Activated CD8-positive, alpha-beta memory T cell treated with anti-CD3 and anti-CD28 coated beads for 1 hour (primary cell): ENCODE measurements at places on chromosomes 7 and 10.

- DNase-seq, result no peak
These were observed 275.2 kb downstream of the IPMK start for GRCh38 chr10:57992321-57993077.

DNA sequence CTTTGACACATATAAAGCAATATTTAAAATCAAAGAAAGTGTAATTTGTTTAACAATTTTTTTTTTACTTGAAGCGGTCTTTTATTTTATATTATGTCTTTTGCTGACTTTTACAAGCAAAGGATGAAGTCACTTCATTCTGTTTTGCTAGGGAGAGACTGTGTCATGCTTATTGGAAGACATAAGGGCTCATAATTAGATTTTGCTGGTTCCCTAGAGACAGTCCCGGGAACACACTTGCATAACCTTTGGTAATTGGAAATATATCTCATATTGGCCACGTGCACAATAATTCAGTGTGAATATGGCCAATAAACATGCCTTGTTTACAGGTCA lies 448 bp upstream of the NET1 start:
- no peak for DNase-seq

GRCh38 chr10:25815999-25816768 lies 117.8 kb upstream of the MYO3A start:
- no peak for DNase-seq

DNA sequence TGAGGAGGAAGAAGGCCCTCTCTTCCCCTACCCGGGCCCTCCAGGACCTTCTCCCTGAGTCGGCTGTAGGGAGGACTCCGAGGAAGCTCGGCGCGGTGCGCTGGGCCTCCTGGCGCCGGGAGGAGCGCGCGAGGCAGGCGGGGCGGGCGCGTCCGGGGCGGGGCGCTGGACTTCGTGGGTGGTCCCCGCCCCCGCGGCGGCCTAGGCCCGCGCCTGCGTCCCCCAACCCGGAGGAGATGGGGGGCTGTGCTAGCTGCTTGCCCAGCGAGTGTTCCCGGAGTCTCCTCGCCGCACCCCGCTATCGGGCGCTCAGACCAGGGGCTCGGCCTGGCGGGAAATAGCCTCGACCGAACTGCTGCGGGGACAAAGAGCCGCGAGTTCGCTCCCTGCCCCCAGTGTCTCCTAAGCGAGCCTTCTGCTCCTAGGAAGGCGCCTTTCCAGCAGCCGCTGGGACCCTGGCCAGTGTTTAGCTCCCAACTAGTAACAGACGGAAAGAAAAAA lies 19.2 kb upstream of the SMO start:
- DNase-seq, result no peak

DNA sequence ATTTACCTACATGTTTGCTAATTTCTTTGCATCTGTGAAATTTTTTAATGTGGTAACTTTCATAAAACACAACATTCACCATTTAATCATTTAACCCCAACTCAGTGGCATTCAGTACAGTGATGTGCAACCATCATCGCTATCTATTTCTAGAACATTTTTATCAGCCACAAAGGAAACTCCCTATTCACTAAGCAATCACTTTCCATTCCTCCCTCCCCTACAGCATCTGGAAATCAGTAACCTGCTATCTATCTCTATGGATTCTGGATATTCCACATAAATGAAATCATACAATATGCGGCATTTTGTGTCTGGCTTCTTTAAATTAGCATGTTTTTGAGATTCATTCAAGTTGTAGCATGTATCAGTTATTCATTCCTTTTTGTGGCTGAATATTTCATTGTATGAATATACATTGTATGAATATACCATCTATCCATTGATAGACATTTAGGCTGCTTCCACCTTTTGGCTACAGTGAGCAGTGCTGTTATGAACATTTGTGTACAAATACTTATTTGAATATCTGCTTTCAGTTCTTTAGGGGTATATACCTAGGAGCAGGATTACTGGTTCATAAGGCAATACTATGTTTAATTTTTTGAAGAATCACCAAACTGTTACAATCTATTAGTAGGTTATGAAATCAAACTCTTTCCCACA lies 19.4 kb upstream of the BPGM start:
- no peak for DNase-seq

DNA sequence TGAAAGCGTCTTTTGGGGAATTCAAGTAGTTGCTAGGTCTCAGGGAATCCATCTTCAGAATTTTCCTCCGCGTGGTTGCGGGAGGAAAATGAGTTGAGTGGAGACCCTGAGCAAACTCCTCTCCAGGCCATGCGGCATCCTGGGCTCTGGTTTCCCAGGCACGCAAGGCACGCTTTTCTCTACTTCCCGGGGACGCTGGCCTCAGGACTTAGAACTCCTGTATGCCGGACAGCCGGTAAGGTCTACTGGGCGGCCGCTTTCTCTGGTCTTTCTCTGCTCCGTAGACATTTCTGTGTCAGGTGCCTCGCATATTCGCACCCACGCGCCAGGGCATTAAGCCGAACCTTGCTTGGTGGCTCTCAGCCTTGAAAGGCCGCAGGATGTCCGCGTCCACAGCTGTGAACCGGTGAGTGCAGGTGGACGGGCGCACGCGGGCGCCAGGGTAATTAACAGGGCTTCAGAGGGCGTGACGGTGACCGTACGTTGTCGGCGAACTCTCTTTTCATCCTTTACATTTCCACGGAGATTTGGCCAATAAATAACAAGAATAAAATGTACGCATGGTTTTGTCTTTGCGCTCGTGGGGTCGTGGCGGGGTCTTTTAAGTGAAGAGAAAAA lies 992 bp upstream of the RBM20 start:
- no peak for DNase-seq

GRCh38 chr10:85318809-85319807 lies 990.7 kb downstream of the CCSER2 start:
- DNase-seq, result no peak

DNA sequence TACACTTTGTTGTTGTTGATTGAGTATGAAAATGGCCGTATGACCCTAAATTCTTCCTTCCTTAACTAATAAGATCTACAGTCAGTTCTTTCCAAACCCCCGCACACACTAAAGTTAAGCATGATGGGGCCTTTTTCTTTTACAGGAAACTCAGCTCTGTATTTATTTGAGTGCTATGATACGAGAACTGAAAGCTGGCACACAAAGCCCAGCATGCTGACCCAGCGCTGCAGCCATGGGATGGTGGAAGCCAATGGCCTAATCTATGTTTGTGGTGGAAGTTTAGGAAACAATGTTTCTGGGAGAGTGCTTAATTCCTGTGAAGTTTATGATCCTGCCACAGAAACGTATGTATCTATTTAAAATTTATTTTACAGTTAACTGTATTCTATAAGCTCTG lies 14.2 kb upstream of the NUP42 start:
- DNase-seq, result no peak

DNA sequence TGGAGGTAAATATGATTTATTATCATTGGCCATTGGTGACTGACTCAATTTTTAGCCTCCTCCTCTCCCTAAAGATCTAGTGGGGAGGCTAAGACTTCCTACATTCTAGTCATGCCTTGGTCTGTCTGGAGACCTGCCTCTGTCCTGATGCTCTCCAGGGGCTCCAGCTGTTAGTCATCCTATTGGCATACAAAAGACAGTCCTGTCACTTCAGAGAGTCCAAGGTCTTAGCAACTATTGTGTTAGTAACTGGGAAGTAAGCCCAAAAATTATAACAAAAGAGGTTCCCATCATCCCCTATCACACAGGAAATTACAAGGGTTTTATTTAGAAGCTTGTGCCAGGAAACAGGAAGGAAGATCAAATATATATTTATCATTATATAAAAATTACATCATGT lies 400.6 kb upstream of the VSTM2A start:
- no peak for DNase-seq

- no peak for DNase-seq
These were observed 149.2 kb downstream of the RAMP3 start for GRCh38 chr7:45306752-45307305.

GRCh38 chr7:67738958-67739357 lies 742.3 kb downstream of the TYW1 start:
- no peak for DNase-seq

- no peak for DNase-seq
These were observed 132.9 kb upstream of the ASAH2 start for GRCh38 chr10:50384238-50384637.

DNA sequence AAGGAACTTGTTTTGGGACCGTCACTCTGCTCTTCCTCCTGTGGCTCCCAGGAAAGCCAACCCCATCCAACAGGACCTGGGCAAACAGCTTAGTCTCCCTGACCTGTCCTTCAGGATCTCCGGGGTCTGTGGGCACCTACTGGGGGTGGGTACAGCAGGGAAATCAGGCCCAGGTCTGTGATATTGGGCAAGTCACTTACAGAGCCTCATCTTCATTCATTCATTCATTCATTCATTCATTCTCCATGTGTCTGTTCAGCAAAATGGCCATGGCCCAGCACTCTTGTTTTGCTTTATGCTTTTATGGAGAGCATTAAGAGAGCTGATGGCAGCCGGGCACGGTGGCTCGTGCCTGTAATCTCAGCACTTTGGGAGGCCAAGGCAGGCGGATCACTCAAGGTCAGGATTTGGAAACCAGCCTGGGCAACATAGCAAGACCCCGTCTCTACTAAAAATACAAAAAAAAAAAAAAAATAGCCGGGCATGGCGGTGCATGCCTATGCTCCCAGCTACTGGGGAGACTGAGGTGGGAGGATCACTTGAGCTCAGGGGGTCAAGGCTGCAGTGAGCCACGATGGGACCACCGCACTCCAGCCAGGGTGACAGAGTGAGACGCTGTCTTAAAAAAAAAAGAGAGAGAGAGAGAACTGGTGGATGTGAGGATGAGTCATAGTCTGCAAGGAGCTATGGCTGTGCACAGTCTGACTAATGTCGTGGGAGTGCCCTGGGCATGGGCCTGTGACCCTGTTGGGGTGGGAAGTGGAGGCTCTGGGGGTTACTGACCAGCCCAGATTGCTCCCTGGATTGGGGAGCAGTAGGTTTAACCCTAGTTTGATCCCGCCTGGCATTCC lies 54.3 kb downstream of the CLIP2 start:
- DNase-seq, result no peak

DNA sequence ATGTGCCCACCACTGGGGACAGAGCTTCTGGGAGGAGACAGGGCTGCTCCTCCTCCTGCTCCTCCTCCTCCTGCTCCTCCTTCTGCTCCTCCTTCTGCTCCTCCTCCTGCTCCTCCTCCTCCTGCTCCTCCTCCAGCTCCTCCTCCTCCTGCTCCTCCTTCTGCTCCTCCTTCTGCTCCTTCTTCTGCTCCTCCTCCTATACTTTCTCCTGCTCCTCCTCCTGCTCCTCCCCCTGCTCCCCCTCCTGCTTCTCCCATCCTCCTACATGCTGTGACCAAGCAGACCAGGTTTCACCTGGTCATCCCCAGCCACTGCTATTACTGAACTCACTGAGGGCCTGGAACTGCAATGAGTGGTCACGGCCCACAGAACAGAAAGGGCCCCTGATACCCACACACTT lies 154.0 kb upstream of the PPP2R2D start:
- DNase-seq, result no peak

DNA sequence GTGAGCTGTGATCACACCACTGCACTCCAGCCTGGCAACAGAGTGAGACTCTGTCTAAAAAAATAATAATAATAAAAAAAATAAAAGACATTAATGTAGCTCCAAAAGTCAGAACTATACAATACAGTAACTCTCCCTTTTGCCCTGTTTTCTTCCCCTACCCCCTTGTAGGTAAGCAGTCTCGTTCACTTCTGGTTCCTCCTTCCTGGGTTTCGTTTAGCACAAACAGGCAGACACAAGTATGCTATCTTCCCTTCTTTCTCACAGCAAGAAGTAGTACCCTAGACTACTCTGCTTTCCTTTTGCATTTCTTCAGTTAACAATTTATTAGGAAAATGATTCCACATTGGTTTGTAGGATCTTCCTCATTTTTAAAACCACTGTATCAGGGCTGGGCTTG lies 33.1 kb downstream of the PDSS1 start:
- no peak for DNase-seq

GRCh38 chr7:44647981-44648714 lies 41.7 kb downstream of the OGDH start:
- DNase-seq, result no peak

DNA sequence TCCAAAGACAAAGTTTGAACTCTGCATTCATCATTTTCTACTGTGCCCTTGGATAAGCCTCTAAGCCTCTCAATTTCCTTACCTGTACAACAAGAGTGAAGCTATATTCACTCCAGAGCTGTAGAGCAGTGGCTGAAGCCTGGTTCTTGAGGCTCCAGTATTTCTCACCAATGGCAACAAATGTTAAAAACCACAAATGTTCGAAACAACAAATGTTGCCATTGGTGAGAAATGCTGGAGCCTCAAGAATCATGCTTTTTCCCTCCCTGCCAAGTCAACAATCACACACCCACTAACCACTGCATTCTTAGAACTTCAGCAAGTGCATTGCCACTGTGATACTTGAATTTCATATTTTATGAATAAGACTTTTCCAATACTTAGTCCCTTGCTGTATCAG lies 237.9 kb downstream of the TMEM26 start:
- no peak for DNase-seq

- DNase-seq, result no peak
These were observed 23.7 kb downstream of the FBH1 start for GRCh38 chr10:5913736-5914135.

DNA sequence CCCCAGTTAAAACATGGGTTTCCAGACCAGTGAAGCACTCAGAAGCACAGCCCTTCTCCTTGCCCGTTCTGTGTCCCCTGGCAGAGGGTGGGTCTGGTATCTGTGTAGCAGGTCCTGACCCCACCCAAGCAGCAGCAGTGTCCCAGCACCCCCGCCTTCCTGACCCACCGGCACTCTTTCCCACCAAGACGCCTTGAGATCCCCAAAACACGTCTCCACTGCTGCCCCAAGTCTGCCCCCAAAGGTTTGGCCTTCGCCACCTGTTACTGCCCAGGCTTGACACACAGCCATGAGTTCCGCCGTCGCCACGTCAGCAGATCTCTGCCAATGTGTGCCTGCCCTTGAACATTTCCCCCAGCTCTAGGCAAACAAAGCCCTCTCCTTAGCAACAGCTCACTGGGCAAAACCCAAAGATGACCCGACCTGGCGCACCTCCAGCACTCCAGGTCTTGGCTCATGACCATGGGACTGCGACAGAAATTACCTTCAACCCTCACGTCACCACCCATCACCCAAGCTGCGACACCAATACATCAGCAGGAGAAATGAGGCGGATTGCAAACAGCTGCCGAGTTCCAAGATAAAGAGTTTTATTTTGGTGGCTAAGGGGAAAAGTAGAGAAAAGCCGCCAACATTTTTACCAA lies 75.6 kb downstream of the CTBP2 start:
- no peak for DNase-seq

DNA sequence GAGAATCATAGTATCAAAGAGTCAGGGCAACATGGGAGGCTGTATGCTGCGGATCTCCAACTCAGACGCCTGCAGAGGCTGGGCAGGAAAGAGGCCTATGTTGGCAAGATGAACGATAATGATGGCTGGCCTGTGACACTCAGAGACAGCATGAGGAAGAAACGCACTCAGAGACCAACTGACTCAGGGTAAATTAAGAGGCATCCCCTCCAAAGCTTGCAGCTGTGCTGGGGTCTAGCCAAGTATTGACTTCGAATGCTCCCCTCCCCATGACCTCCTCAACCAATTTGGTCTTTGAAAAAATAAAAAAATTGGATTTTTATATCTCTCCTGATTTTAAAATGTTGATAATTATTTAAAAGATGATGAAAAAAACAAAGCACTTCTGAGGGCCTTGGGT lies 718.9 kb downstream of the GRID1 start:
- no peak for DNase-seq
